ENCODE measurements at places on chromosomes 5 and 9. TPM values are rescaled to one million over a fixed set of nuclear protein-coding genes. Genes with fewer than 3 reads are reported as not detected.

LEAP2 gene
- total RNA-seq = 2.0 TPM

FOXD4 gene
- 0.50 TPM for total RNA-seq

DNA sequence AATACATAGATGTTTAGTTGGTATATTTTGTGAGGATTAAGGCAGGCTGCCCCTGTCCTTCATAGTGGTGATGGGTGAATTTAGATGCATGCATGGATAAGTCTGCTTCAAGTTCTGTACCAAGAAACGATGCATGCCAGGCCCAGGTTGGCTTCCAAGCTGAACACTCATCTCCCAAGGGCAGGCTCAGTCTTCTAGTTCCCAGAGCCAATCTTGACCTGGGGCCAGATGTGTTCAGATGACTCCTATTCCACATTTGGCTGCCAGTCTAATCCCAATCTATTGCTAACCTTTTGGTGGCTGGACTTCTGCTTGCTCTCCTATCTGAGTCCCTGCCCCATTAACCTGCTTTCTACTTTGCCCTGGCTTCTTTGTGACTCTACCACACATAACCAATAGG, 18.5 kb upstream of the SNAPC3 start:
- H3K4me1 ChIP-seq = no peaks in the 10 kb centered on the region
- no peak overlapping the region for H3K4me3 ChIP-seq
- DNase-seq = no peak
- no peaks in the 10 kb centered on the region for H3K27me3 ChIP-seq
- H3K36me3 ChIP-seq = no peaks in the 10 kb centered on the region

GRCh38 chr5:66197764-66198405, 53.8 kb downstream of the SREK1 start:
- H3K27ac ChIP-seq = no peak overlapping the region
- H3K36me3 ChIP-seq = peaks cover 1% of the 10 kb centered on the region
- no peak overlapping the region for H3K4me3 ChIP-seq
- no peaks in the 10 kb centered on the region for H3K27me3 ChIP-seq
- no peaks in the 10 kb centered on the region for H3K4me1 ChIP-seq

IFNB1 gene
- total RNA-seq = not detected

CDH9 gene
- not detected for total RNA-seq

GRCh38 chr9:98427491-98427890, 172.0 kb upstream of the TBC1D2 start:
- H3K4me3 ChIP-seq = no peak overlapping the region
- DNase-seq = no peak
- H3K4me1 ChIP-seq = peaks cover 5% of the 10 kb centered on the region
- no peaks in the 10 kb centered on the region for H3K36me3 ChIP-seq

DNA sequence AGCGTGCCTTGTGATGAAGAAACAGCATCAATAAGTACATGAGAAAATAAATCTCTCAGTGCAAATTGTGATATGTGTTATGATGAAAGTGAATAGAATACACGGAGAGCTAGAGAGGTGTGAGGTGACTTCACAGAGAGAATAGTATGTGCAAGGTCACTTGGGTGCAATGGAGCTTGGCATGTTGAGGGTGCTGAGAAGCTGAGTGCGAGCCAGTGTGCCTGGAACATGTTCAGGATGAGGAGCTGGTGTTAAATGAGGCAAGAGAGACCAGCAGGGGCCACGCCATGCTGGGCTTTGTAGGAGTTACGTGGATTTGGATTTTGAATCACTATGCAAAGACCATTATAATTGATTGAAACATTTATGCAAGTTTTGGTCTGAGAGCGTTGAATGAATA, 12.8 kb upstream of the RPS23 start:
- H3K36me3 ChIP-seq = no peaks in the 10 kb centered on the region
- H3K27ac ChIP-seq = no peak overlapping the region
- H3K4me1 ChIP-seq = peaks cover 13% of the 10 kb centered on the region
- H3K27me3 ChIP-seq = no peaks in the 10 kb centered on the region
- no peak overlapping the region for H3K4me3 ChIP-seq
- no peak for DNase-seq

DNA sequence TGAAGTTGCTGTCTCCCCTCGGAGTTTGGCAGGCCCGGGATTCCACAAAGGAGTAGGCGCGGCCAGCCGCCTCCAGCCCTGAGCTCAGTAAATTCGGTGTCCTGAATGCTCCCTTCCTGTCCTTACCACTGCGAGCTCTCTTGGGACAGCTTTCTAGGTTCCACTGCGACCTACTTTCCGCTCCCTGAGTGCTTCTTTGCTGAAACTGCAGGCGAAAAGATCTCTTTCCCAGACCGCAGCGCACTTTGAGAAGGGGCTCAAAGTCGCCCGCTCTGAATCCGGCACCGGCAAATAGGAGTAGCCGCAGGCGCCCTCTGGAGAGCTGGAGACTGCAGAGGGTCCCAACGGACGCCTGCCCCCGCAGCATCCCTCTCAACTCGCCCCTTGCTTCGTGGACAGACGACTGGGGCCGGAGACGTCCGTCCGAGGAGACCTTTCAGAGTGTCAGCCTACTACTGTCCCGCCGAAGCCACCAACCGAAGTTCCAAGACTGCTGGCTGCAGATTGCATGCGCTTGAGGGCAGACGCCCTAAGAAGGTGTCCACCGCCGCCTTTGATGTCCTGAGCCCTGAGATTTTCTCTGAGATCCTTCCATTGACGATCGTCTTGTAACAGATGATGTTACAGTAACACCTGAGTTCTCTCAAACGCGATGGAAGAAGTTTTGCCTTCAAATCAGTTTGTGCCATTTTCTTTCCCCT, 96.0 kb downstream of the ANXA2R start:
- peak overlapping the region; percentile 59 for H3K4me3 ChIP-seq
- H3K27me3 ChIP-seq = peaks cover 32% of the 10 kb centered on the region
- no peak for DNase-seq
- no peak overlapping the region for H3K27ac ChIP-seq

DNA sequence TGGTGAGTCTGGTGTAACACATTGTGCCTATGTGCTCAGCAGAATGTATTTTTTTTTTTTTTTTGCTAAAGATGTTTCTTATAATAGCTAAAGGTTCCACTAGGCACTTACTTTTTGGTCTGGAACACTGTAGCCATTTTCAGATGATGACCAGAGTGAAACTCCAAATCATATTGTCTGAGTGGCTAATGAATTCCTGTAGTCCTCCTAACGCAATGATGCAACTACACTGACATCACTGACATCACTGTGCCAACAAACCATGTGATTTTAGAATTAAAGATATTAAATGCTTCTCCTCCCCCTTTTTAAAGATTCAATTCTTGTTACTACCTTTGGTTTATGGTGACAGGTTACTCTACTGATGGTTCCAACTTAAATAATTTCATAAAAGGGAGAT, 28.8 kb downstream of the JAKMIP2 start:
- no peak for DNase-seq
- H3K4me3 ChIP-seq = no peak overlapping the region
- H3K27me3 ChIP-seq = no peaks in the 10 kb centered on the region
- no peak overlapping the region for H3K27ac ChIP-seq

DMRT3 gene
- total RNA-seq = 0.53 TPM

GFI1B gene
- not detected for total RNA-seq

Measured in progenitor cell of endocrine pancreas (in vitro differentiated cells).